K562 (cell line): ENCODE measurements at places on chromosomes 7 and 10.
A peak's percentile ranks its signal among the peaks of the same experiment; 100 is the strongest.

- no peak for DNase-seq
Observed at GRCh38 chr10:89369156-89370105, 8.4 kb upstream of the IFIT1B start.

DNA sequence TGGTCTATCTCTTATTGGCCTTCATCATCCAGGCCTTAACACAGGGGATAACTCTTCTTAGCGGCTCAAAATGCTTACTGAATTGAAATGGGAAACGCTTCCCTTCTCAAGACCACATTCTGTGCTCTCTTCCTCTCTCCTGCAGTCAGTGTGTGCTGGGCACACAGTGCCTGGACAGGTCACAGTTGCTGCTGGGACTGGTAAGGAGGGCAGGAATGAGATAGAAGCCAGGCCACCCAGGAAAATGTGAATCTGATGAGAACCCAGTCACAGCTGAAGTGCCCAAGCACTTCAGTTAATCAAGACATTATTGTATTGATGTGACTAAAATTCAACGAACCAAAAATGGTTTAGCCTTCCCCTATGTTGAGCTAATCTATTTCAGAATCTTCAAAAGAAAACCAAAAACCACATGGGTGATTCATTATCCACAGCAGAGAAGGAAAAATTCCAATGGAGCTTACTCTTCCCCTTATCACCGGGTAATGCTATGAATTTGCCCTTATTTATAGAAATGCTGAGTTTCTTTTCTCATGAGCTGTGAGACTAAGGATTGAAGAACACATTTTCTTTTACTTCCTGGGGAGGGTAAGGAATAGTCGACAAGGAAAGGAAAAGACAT lies 41.2 kb upstream of the PLPP4 start:
- DNase-seq, result no peak

- no peak for DNase-seq
Observed at GRCh38 chr7:105636982-105637381, 55.7 kb upstream of the EFCAB10 start.

DNA sequence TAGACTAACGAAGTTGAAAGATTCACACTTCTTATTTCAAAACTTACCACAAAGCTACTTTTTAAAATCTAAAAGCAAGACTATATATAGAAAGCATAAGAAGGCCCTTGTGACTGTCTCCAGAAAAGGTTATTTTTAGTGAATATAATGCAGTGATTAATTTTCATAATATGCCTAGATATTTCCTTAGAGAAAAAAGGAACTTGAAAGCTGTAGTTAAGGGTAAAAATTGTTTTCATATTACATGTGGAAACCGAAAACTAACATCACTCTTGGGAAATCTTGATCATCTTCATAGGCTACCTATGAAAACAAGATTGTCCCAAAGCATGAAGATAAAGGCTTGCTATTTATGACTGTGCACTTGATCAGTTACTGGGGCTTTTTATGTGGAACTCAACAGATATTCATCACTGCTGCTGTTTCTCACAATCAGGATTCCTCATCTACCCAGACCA lies 223.2 kb downstream of the SH2D4B start:
- DNase-seq, result no peak

DNA sequence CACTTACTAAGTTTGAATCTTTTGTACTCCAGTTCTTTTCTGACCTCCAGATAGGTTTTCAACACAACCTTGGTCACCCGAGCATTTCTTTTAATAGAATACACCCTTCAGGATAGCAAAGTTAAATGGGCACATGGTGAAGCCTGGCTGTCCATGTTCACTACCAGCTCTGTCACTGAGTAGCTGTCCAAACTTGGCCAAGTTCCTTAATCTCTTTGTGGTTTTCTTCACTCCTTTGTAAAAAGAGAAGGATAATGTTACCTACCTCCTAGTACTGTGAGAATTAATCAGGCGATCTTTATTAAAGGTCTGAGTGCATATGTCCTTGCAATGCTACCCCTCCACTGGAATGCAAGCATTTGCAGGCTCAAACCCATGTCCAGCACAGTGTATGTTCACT lies 128.1 kb upstream of the PTPRZ1 start:
- DNase-seq, result no peak

- DNase-seq, result no peak
Observed at GRCh38 chr7:129523924-129524323, 21.6 kb downstream of the SMKR1 start.

GRCh38 chr10:106708506-106708905 lies 456.0 kb downstream of the SORCS1 start:
- no peak for DNase-seq

- DNase-seq, result no peak
Observed at GRCh38 chr7:42453931-42454361, 216.9 kb upstream of the GLI3 start.

DNA sequence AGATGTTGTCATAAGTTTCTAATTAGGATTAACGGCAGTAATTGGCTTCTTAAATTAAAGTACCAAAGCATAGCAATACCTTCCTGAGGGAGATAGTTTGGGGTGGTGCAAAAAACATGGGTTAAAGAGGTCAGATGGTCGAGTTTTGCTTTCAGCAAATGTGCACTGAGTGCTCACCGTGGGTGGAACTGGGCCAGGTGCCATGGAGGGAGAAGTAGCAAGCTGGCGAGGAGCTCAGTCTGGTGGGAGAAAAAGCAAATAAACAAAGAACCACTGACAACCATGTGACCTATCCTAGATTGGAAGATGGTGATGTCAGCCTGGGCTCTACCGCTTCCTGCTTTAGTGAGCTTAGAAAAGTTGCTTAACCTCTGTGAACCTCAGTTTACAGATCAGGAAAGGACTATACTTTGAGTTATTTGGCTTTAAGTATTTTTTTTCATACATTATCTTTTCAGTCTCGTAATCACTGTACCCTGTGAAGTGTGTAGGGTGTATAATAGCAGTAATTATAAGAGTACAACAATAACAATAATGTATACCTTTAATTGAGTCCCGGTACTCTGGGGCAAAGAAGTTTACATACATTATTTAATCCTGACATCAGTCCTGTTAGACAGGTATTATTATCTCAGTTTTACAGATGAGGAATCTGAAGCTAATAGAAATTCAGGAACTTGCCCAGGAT lies 69.0 kb upstream of the PDCD4 start:
- DNase-seq, result no peak

GRCh38 chr7:16929146-16929762 lies 47.5 kb upstream of the AGR3 start:
- no peak for DNase-seq

- no peak for DNase-seq
Observed at GRCh38 chr10:14603534-14604102, 171.1 kb downstream of the FAM107B start.

DNA sequence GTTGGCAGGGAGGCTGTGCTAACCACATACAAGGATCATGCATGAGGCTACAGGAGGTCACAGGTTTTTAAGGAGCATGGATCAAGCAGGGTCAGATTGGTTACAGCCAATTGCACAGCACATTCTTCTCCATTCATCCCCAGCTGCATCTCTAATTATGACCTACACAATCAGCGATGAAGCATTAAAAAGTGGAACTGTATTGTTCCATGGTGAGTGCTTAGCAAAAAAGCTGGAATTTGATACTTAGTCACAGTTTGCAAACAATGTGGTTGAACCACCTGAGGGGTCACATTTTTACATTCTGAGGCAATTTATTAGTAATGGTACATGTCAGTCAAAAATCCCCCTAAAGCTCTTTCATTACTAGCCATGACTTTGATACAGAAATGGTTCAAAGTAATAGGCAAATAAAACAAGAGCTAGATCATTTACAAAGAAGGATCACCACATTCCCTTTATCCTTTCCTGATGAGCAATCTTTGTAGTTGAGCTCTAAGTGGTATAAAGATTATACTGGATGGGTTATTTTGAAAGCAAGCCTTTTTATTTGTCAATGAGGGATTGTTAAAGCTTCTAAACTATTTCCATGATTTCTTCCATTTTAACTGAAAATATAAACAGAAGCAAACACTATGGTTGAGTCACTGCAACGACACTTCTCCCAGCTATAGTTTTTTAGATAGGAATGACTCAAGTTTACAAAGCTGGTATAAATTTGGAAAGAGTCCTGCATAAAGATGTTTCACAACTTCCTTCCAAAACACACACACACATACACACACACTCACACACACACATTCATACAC lies 217.8 kb upstream of the SEMA3A start:
- no peak for DNase-seq

DNA sequence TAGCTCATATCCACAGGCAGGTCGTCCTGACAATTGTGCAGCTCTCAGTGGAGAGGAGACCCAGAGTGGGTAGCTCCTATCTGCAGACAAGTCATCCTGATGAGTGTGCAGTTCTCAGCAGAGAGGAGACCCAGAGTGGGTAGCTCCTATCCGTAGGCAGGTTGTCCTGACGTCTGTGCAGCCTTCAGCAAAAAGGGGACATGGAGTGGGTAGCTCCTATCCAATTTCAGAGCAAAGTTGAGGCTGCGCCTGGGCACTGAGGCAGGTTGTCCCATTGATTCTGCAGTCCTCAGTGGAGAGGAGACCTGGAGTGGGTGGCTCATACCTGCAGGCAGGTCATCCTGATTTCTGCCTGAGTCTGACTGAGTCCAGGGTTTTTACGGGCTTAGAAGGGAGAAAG lies 111.8 kb downstream of the HPSE2 start:
- DNase-seq, result no peak

- DNase-seq, result no peak
Observed at GRCh38 chr7:47236480-47237129, 345.3 kb downstream of the TNS3 start.

DNA sequence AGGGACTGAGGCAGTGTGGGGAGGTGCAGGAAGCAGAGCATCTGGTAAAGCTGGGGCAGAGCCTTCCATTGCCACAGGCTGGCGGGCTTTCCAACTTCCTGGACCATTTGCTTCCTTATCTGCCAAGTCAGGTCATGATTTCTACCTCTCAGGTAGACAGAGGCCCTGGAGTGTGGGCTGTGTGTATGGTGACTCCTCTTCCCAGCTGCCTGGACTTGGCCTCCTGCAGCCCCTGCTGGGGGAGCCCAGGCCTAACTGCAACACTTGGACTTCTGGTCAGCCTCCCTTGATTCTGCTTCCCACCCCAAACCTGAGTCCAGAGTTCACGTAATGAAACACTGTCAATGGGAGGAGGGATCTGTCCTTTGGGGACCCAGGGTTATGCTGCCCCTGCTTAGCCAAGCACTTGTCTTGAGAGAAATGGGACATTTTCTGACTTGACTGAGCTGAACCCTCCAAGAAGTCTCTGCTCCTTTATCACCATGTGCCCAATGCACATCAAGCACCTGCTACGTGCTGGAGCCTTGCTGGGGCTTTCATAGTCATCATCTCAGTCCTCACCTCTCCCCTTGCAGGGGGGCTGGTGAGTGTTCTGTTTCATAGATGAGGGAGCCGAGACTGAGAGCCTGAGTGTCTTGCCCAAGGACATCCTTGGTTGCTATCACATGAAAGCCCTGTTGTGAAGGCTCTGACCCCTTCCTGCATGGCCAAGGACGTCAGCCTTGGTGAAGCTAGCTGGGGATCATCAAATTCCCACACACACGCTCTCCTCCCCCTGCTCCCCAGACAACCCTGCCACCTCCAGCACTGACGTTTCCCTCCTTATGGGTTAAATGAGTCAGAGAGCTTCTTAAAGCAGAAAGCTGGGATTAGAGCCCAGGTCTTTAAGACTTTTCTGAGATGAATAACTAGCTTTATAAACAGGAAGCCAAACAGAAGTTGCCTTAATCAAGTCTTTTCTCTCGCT lies 3.4 kb downstream of the CLEC2L start:
- DNase-seq, result no peak

DNA sequence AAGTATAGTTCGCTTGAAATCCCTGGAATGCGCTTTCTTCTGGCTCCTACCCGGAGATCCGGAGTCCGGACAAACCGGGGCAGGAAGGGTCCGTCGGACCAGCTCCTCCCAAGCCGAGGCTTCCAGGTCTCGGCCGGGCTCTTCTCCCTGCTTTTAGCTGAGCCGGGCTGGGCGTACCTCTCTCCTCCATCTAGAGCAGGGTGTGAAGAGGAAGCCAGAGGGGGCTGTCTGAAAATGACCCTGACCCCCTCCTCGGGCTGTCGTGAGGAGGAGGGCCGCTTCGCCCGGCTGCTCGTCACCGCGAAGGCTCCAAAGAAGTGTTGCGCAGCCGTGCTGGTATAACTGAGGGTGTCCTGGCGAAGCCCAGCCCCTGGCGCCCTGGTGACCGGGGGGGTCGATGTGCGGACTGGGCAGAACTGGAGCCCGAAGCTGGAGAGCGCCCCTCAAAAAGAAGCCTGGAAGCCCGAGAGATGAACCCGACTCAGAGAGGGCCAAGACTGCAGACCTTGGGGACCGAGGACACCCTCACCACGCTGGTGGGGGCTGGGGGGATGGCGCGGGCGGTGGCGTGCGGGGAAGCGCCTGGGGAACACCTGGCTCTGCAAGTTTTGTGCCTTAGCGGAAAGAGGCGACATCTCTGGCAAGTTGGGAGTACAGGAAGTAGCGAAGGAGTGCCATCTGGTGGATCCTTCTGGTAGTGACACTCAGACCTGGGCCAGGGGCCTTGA lies 5.7 kb downstream of the KAZALD1 start:
- DNase-seq, result peak; percentile 58

DNA sequence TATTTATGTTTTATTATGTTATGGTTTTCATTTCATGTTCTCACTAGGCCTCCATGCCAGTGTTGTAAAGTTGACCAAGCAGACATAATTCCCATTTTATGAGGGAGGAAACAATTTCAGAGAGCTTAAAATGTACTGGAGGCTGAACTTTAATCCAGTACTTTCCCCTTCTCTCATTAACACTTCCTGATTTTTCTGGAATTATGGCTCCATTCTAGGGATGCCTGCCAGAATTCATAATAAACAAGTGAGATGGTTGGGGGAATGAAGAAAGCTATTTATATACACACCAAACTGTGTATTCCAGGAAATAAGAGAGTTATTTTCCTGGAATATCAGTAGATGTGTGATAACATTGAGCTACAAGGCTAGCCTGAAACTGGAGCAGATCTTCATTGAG lies 6.9 kb downstream of the TMEM236 start:
- DNase-seq, result no peak

DNA sequence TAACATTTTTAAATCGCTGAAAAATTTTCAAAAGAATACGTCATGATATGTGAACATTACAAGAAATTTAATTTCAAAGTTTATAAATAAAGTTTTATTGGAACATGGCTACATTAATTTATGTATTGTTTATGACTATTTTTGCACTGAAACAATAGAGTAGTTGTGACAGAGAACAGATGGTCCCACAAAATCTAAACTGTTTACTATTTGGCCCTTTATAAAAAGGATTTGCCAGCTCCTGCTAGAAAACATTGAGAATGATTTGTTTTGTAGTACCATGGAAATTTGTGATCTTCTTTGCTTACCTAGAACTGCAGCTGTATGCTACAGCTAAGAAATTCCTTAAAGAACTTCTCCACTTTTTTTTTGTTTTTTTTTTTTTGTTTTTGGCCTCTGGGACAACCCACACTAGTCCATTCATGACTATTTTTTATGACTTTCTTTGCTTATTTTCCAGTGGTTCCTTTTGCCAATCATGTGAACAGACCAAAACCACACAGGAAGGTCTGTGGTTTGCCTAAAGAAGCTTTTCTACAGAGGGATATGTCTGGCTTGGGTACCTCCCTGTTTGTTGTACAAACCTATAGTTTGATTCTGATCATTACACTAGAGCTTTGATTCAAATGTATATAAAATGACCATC lies 55.7 kb downstream of the ST7 start:
- DNase-seq, result no peak
